ENCODE measurements at places on chromosomes 12 and 14.

DNA sequence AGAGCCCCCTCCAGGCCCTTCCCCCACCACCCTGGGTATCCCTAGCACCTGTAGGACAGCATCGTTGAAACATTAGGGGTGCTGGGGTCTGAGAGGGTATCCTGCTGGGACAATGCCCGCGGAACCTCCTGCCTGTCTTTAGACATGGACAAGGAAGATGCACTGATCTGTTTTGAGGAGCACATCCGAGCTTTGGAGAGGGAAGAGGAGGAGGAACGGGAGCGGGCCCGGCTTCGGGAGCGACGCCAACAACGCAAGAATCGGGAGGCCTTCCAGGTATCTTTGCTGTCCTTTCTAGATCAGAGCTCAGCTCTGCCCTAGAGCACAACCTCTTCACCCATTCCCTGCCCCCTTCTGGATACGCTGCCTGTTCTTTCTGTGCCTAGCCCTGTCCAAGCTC is 13.2 kb downstream of the PRPF40B start:
- no peak for DNase-seq

DNA sequence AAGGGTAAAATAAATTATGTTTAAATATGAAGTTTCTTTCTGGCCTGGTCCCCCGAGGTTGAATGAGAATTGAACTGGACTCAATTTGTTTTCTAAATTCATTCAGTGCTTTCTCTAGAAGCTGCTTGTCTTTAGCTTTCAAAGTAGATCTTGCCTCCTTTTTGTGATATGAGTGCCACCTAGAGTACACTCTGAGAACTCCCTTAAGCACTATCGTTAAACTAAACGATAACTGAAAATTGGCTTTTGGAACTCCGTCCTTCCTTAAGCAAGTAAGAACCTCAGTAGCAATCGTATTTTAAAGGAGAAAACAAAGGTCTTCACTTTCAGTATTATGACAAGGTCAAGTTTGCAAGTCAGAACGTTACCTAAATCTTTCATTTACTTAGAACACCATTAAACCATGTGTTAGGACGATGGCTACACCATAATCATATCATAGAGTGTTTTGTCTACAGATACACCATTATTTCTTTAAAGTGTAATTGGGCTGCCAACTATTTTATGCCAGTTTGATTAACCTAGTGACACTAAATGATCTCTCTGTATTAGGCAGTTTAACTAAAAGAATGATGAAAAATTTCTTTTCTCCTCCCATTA is 364.8 kb downstream of the SNAPC1 start:
- peak; percentile 81 for DNase-seq

GRCh38 chr12:15092826-15093225 is 120.0 kb downstream of the PDE6H start:
- DNase-seq = no peak

DNA sequence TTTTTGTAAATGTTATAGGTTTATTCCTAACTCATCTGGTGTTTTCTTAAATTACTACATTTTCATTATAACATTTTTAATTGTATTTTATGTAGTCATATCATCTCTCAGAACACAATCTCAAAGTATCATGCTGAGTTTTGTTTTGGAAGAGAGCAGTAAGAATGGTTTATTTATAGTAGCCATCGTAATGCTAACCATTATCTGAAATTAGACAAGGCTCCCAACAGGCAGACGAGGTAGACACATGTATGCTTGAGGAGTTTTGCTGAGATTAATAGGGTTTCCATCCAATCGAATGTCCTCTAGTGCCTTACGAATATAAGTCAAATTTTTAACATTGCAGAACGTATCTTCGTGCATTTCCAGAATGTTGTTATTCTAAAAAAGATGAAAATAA is 9.0 kb upstream of the CCER1 start:
- DNase-seq = no peak

- no peak for DNase-seq
Measured at GRCh38 chr14:104132981-104133380, 5.4 kb upstream of the KIF26A start.

- no peak for DNase-seq
Measured at GRCh38 chr14:75260025-75260763, 18.4 kb upstream of the FOS start.

DNA sequence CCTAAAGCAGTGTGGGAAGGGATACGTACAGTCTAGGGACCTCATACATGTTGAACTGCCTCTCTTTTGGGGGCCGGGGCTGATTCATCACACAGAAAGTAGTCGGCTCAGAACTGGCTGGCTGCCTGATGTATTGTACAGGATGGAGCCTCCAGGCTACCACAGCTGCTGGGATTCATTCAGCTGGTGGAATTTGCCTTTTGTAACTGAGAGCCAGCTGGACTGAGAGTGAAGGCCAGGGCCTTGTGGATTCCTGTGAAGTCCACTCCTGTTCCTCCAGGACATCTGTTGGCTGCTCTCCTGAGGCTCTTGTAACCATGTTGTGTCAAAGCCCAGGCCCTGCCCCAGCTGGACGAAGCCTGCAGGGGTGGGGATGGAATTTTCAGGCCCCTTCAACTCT is 116.3 kb upstream of the PRICKLE1 start:
- DNase-seq = peak; percentile 1

- no peak for DNase-seq
Measured at GRCh38 chr14:70663707-70664179, 22.0 kb downstream of the TTC9 start.

DNA sequence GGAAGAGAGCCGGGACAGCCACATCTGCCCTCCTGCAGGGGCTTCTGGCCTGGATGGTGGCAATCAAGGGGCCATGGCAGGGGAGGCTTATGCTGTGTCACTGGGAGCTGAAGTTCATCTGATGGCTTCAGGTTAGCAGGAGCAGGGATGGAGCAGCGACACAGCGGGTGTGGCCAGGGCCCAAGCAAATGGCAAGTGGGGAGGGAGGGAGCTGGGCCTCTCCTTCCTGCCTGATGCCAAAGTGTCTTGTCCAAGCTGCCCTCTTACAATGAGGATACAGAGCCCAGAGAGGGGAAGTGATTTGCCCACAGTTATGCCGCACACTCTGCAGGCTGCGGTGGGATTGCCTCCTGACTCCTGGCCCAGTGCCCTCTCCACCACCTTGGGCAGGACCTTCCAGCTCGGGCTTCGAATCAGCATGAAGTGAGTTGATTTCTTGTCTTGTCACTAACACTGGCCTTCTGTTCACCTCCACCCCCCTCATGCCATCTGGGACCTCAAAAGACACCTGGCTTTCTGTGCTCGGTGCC is 51.3 kb downstream of the IQSEC3 start:
- DNase-seq = peak; percentile 85

- DNase-seq = no peak
Measured at GRCh38 chr14:23492618-23493272, 23.2 kb downstream of the NGDN start.

GRCh38 chr14:51398898-51399297 is 158.9 kb downstream of the TMX1 start:
- DNase-seq = no peak

DNA sequence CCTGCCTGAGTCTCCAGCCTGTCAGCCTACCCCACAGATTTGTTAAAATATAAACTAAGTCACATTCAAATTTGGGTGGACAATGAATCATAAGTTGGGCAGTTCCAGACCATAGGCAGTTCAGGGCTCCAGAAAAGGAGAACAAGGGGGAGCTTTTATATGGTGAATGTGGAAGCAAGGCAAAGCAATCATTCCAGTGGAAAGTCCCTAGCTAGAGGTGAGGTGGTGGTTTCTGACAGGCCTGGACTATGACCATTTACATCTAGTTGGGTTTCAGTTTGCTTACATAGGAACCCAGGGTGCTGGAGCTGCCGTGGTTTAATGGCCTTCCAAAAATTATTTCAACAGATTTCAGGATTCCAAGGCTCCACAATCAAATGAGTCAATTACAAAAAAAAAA is 207.3 kb downstream of the AEBP2 start:
- DNase-seq = no peak

DNA sequence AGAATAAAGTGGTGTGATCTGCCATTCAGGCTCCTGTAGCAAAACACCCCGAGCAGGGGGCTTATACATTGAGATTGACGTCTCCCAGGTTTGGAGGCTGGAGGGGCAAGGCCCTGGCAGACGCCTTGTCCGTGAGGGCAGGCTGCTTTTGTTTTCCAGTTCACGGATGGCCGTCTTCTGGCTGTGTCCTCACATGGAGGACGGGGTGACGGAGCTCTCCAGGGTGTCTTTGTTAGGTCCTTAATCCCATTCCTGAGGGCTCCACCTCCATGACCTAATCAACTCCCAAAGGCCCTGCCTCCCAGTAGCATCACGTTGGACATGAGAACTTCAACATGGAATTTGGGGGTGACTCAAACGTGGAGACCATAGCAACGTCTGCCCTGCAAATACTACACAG is 147.7 kb downstream of the KIF26A start:
- DNase-seq = no peak

DNA sequence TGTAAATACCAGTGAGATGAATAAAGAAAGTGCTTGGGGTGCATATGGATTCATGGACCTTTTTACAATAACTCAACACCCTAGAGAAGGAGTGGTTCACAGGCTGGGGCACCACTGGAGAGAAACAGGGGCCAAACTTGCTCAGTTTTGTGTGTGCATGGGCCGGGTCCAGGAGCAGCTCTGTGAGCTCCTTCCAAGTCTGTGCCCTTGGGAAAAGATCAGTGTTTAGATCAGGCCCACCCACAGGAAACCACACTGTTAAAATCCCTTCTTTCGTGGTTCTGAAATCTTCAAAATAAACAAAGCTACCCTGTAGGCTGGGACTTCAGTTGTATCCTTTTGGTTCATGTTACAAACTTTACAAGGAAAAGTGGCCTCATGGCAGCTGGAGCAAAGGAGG is 156.1 kb upstream of the TMEM260 start:
- no peak for DNase-seq

- no peak for DNase-seq
Measured at GRCh38 chr12:12954878-12955625, 3.1 kb upstream of the GPRC5D start.

- DNase-seq = no peak
Measured at GRCh38 chr12:124769163-124769530, 94.5 kb downstream of the SCARB1 start.

- no peak for DNase-seq
Measured at GRCh38 chr14:85300107-85300506, 229.8 kb upstream of the FLRT2 start.

DNA sequence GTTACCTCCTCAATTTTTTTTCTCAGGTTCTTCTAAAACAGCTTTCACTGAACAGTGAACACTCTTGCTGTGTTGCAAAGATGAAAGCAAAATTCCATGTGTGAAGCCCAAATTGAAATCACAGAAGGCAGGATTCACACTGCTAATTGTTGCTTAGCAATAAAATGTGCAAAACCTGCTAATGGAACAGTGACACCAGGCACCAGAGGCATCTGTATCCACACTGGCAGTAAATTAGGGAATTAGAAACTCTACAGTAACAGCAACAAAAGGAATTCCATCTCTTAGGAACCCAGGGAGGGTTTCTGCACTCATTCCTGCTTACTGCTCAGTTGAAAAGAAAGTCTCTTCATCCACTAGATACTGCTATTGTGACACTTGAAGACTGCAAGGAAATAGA is 202.3 kb downstream of the GXYLT1 start:
- DNase-seq = no peak

DNA sequence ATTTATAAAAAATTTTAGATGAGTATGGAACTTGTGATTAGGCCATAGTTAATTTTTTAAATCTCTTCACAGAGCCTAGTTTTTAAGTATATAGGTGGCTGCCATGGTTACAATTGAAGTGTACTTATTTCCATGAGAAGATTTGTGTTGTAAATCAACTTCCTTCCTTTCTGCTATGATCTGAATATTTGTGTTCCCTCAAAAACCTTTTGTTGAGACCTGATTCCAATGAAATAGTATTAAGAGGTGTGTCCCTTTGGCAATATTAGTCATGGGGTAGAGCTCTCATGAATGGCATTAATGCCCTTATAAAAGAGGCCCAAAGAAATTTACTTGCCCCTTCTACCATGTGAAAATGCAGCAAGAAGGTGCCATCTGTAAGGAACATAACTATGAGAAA is 28.8 kb downstream of the ETNK1 start:
- no peak for DNase-seq

DNA sequence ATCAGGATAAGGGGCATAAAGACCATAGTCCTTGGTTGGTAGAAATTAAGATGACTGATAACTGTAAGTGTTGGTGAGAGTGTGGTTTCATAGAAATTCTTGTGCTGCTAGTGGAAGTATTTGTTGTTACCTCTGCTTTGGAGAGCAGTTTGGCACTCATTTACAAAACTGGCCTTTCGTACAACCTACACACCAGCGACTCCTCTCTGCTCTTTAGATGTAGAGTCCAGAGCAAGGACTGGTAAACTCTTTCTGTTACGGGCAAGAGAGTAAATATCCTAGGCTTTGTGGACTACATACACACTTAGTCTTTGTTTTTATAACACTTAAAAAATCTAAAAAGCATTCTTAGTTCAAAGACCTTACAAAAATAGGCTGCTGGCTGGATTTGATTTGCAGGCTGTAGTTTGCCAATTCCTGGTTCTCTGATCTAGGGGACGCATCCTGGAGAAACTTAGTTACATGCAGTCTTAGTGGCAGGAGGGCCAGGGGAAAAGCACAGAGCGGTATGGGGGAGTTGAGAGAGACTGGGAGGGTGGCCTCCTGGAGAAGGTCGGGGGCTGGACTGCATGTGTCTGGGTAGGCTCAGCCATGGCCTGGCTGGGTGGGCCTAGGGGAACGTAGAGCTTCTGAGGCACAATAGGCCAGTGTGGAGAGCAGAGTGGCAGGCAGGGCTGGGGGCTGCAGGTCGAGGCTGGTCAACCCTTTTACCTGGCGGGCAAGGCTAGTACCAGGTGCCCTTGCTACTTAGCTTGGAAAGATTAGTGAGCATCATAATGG is 55.3 kb upstream of the AMN start:
- DNase-seq = no peak

Measured in cerebellar cortex (tissue), 1 donor.